ENCODE measurements at places on chromosomes 12 and 14. TPM values are rescaled to one million over a fixed set of nuclear protein-coding genes. Genes with fewer than 3 reads are reported as not detected.

GRCh38 chr12:114215746-114216145 lies 190.2 kb downstream of the TBX5 start:
- peaks cover 28% of the 10 kb centered on the region for H3K27me3 ChIP-seq
- H3K36me3 ChIP-seq = no peaks in the 10 kb centered on the region
- no peaks in the 10 kb centered on the region for H3K4me1 ChIP-seq
- no peak overlapping the region for H3K27ac ChIP-seq
- no peak for ATAC-seq
- H3K4me3 ChIP-seq = no peak overlapping the region

DNA sequence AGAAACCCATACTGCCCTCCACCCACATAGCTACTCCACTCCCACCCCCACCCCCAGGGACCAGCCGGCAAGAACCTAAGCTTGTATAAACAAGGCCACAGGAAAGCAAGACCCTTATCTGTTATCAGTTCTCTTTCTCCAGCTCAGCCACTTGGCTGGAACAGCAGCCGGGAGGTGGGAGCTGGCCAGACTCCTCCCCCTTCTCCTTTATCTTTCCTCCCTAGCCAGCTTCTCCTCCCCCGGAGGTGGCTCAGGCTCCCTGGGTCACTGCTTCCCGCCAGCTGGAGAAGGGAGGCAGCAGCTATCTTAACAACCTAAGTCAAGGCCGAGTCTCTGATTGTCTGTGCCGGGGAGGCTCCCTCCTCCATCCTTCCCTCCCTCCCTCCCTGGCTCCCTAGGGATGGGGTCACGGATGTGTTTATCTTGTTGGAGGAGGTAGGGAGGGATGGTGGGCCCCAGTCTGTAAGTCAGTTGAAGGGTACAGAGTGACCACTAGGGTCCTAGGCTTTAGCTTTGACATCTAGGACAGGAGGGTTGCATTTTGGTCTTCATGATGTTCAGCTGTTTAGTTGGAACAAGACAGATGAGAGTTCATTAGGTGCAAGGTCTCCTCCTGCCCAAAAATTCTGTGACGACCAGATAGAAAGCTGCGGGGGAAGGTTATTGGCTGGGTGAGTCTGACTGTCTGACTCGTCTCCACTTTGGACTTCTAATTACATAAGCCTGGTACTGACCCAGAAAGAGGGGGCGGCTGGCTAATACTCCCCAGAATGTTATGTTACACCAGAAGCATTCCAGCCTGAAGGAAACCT lies 29.7 kb downstream of the ZFP36L1 start:
- H3K27me3 ChIP-seq = no peaks in the 10 kb centered on the region
- peak; percentile 76 for ATAC-seq
- H3K36me3 ChIP-seq = no peaks in the 10 kb centered on the region
- H3K4me1 ChIP-seq = peaks cover 28% of the 10 kb centered on the region
- no peak overlapping the region for H3K27ac ChIP-seq

GRCh38 chr12:124531281-124531745 lies 36.1 kb downstream of the NCOR2 start:
- H3K4me3 ChIP-seq = no peak overlapping the region
- H3K27me3 ChIP-seq = no peaks in the 10 kb centered on the region
- no peaks in the 10 kb centered on the region for H3K36me3 ChIP-seq
- H3K4me1 ChIP-seq = no peaks in the 10 kb centered on the region
- no peak for ATAC-seq
- H3K27ac ChIP-seq = peak overlapping the region; percentile 54

DNA sequence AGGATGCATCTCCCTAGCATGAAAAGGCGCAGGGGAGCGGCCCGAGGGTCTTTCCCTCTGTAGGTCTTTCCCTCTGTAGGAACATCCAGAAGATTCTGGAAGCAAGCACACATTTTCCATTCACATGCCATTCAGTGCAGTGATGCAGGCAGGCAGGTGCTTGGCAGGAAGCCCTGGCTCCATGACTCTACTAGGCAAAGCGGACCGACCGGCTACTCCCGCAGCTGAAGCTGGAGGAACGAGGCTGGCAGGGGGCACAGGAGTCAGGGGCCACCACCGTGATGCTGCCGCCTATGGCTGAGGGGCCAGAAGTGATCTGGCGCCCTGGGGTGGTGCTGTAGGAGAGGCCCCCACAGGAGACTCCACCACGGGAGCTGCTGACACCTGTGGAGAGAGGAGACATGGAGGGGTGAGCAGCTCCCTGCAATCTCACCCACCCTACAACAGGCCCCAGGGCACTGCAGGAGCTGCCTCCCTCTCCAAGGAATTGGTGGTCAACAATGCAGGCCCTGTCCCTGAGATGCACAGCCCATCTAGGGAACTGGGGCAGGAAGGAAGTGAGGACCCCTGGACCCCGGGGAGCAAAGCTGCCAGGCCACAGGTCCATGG lies 6.5 kb downstream of the KRT85 start:
- peaks cover 13% of the 10 kb centered on the region for H3K27me3 ChIP-seq
- no peak for ATAC-seq
- H3K4me1 ChIP-seq = no peaks in the 10 kb centered on the region
- H3K36me3 ChIP-seq = no peaks in the 10 kb centered on the region

DNA sequence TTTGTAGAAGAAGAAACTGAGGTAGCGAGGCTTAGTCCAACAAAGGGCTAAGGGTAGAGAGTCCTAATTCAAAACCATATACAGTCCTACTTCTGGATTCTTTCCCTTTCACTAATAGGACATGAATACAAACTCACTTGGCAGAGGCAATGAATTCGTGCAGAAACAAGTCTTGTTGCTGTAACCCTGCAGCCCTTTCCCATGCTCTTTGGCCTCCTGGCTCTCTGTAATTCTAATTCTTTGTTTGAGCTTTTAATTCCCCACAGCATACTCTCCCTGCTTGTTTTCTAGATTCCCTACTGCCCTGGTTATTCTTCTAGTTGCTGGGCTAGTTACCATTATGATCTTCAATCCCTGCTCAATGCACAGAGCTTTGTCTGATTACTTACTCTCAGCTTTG lies 381.4 kb downstream of the ETNK1 start:
- no peak overlapping the region for H3K4me3 ChIP-seq
- no peak overlapping the region for H3K27ac ChIP-seq
- no peak for ATAC-seq
- H3K27me3 ChIP-seq = no peaks in the 10 kb centered on the region
- H3K36me3 ChIP-seq = no peaks in the 10 kb centered on the region

DNA sequence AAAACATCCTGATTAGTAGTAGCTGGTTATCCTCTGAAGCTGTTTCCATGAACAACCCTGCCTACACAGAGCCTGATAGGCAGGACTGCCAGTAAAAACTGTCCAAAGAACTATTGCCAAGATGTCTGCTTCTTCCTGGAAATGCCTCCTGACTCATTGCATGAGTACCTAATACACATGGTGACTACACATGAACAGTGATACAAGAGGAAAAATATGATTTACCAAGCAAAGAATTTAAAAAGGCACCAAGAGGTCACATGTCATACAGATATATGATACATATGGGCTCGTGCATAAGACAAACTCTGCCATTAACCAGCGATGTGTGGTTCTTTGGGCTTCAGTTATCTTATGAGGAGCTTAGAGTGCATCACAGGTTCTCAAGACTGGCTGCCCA lies 552.3 kb downstream of the SLC16A7 start:
- no peak for ATAC-seq
- H3K36me3 ChIP-seq = no peaks in the 10 kb centered on the region
- H3K4me3 ChIP-seq = no peak overlapping the region
- H3K4me1 ChIP-seq = no peaks in the 10 kb centered on the region

GRCh38 chr12:51746416-51746815 lies 102.1 kb downstream of the FIGNL2 start:
- no peaks in the 10 kb centered on the region for H3K4me1 ChIP-seq
- H3K27ac ChIP-seq = no peak overlapping the region
- H3K36me3 ChIP-seq = no peaks in the 10 kb centered on the region

DNA sequence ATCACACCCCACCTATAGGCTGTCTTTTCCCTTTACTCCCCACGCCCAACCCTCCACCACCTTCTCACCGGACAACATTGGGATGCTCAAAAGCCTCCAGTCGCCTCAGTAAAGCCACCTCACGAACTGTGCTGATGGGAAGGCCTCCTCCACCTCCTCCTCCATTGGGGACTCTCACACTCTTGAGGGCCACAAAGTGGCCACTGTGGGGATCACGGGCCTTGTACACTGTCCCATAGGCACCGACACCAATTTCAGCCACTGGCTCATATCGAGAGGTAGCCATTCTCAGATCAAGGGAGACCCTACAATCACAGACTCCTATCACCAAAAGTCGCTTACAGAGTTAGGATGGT lies 700 bp downstream of the CDK4 start:
- H3K27ac ChIP-seq = peak overlapping the region; percentile 80
- ATAC-seq = no peak
- H3K4me1 ChIP-seq = peaks cover 46% of the 10 kb centered on the region

DNA sequence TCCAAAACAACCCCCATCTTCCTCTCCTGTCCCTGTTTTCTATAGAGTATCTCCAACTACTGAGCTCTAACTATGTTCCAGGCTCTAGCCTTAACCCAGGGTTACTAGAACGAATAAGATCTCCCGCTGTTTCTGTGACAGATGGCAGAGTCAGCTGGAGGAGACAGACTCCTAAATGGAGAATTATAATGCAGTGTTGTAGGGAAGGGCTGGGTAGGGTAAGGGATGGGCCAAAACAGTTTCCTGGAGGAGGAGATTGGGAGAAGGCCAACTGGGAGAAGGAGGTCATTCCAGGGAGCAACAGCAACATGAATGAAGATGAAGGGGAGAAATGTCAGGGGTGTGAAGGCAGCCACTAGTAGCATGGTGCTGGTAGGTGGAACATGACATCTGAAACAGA lies 73.4 kb upstream of the ANO4 start:
- ATAC-seq = no peak
- H3K4me3 ChIP-seq = no peak overlapping the region
- H3K27me3 ChIP-seq = peaks cover 53% of the 10 kb centered on the region
- no peak overlapping the region for H3K27ac ChIP-seq

The PDE3A gene
- total RNA-seq = 104 TPM

Measured in gastroesophageal sphincter (tissue), 4 donors.